ENCODE measurements at places on chromosomes 1 and 21. TPM values are rescaled to one million over a fixed set of nuclear protein-coding genes. Genes with fewer than 3 reads are reported as not detected.

The LCE2B gene
- not detected for total RNA-seq

- no peak for DNase-seq
Measured at GRCh38 chr1:5998051-5998905, 6.1 kb upstream of the NPHP4 start.

DNA sequence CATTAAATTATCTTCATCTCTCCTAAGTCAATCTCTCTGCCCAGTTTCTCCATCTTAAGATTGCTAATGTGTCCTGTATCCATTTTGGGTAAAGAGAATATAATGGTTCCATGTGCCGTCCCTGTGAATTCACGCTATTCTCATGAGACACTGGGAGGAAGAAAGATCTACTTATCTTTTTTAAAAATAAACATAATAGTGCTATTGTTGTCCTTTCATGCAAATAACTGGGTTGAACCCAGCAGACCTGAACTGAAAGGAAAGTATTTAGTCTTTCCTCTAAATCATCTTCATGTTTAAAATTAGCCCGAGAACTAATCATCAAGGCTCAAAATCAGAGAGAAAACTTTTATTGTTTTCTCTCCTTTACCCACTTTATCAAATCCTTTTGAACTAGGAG is 22.4 kb downstream of the SLAMF1 start:
- no peak for DNase-seq

- DNase-seq: no peak
Measured at GRCh38 chr1:183685112-183685713, 32.1 kb upstream of the APOBEC4 start.

DNA sequence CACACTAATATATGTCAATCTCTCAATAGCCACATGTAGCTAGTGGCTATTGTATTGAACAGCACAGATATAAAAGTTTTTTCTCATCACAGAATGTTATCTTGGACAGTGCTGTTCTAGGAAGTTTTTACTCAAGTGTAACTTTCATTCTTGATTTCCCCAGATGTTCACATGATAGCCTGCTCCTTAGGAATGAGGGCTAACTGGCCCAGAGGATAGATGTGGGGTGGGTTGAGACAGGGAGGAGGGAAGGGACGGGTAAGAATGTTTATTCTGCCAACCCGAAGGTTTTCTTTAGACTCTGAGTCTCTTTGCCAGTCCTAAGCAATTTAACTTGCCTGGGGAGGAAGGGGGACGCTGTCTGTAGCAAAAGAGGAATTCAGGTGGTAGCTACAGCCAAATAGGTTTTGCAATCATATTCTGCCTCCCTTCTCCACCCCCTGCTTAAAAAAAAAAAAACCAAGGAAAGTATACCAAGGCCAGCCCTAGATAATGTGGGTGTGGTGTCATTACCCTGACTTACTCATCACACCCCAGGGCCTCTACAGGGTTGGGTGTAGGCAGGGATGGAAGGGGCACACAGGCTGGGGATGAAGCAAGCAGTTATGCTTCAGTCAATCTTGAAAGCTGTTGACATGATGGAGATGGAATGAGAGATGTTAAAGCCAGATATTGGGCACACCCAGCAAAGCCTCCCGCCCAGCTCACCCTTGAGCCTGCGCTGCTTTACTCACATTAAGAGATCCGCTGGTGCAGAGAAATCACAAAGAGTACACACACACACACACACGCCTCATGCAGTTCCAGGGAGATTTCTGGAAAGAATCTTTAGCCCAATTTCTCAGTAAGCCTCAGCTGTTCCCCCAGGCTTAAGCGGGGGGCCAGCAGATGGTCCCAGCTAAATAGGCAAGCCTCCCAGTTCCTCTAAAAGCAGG is 59.9 kb downstream of the PLXNA2 start:
- no peak for DNase-seq
